ENCODE measurements at places on chromosomes 7 and 10.

GRCh38 chr10:124563320-124564040 lies 101.9 kb downstream of the LHPP start:
- no peak for DNase-seq

DNA sequence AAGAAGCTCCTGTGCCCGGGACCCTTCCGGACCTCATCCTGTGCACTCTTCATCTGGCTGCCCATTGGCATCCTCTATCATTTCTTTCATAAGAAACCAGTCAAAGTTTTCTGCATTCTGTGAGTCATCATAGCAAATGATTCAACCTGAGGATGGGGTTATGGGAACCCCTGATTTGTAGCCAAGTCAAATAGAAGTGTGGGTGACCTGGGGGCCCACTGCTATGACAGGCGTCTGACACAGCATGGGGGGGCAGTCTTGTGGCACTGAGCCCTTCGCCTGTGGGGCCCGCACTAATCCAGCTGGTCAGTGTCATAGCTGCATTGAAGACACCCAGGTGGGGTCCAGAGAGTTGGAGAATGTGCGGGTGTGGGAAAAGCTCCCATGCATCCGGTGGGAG lies 230.4 kb downstream of the USP6NL start:
- no peak for DNase-seq

DNA sequence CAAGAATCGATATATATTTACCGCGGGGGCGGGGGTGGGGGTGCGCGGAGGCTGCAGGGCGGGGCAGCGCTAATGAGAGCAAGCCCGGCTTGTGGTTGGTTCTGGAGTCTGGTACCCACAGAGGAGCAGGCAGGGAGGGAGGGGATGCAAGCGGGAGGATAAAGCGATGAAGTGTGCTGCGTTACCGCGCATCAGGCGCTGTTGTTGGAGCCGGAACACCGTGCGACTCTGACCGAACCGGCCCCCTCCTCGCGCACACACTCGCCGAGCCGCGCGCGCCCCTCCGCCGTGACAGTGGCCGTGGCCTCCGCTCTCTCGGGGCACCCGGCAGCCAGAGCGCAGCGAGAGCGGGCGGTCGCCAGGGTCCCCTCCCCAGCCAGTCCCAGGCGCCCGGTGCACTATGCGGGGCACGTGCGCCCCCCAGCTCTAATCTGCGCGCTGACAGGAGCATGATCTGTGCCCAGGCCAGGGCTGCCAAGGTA lies at the start of gene HECW1:
TSS of gene HECW1 (plus strand) at position 189 of the 482 bp plus-strand sequence. CDS start 131,259 bp downstream, outside the sequence.
- no peak for DNase-seq

DNA sequence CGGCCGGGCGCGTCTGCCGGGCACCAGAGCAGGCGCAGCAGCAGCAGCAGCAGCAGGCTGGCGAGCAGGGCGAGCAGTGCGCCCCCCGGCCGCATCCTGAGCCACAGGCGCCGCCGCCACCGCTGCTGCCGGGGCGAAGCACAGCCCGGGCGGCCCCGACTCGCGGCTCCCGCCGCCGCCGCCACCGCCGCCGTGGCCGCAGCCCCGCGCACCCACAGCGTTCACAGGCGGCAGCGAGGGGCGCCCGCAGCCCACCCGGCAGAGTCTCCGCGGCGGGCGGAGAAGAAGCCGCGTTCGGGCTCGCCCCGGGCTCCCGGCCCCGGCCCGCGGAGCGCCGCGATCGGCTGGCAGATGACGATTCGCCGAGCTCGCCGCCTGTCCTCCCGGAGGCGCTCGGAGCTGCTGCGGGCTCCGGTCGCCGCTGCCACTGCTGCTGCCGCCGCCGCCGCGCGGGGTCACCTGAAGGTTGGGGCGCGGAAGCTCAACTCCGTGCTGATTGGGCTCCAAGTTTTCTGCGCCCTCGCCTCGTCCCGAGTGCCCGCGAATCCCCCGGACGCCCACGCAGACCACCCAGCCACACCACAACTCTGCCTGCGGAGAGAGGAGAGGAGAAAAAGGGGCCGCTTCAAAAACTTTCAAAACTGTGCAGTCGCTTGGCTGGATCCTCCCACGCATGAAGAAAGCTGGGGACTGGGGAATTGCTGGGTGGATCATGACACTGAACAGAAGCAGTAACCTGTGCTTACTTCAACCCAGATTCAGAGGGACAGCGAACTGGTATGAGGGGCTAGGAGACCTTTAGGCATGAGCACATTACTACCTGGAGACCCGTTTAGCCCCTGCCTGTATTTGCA lies at the start of gene ST8SIA6:
TSS of gene ST8SIA6 (minus strand) at position 435 of the 854 bp plus-strand sequence. CDS start at position 95, 340 bp downstream.
- no peak for DNase-seq

DNA sequence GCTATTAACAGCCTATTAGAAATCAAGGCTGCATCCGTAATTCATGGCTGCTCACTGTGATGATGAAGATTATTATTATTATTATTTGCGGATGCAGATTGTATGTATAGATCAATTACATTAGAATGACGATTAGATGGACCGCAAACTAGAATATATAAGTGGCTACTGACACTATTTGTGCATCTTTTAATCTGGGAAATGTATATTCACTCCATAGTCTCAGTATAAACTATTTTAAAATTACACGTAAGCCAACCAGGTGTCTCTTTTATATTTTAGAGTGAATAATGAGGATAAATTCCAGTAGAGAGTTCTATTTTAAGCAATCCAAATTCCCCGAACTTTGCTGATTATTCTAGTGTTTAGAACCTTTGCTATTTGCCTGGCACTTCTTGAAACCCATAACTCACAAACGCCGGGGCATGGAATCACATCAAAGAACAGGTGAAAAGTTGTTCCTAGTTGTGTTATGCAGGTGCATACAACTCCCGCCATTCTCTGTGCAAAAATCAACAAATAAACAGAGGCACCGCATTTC lies 509 bp upstream of the ING3 start:
- no peak for DNase-seq

DNA sequence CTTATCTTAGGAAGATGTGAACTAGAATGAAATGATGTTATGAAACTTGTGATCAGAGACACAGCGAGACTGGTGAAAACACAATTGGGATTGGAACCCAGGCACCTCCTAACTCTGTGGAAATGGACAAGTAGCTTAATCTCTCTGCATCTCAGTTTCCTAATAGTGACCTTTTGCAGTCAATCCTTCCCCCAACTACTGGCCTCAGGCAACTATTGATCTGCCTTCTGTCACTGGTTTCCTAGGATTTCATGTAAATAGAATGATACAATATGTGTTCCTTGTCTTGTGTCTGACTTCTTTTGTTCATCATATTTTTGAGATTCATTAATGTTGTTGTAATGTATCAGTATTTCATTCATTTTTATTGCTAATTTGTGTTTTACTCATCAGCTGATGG lies 341.7 kb downstream of the REEP3 start:
- no peak for DNase-seq

GRCh38 chr7:31816810-31817209 lies 129.8 kb downstream of the PPP1R17 start:
- DNase-seq = no peak
